Activated CD8-positive, alpha-beta memory T cell treated with anti-CD3 and anti-CD28 coated beads, Interleukin-2, amount 10 ng/mL, durations not matched to agents 7 days and 5 days (primary cell): ENCODE measurements at places on chromosomes 16 and 17. TPM values are rescaled to one million over a fixed set of nuclear protein-coding genes. Genes with fewer than 3 reads are reported as not detected.

GINS2 gene
- total RNA-seq: 61.7 TPM

KRT39 gene
- total RNA-seq: not detected

MEOX1 gene
- total RNA-seq: 0.54 TPM

PRR29 gene
- total RNA-seq: 3.3 TPM

CSH1 gene
- not detected for total RNA-seq

GRB7 gene
- total RNA-seq: not detected

SNN gene
- 4.0 TPM for total RNA-seq

CES3 gene
- total RNA-seq: 4.5 TPM

DNA sequence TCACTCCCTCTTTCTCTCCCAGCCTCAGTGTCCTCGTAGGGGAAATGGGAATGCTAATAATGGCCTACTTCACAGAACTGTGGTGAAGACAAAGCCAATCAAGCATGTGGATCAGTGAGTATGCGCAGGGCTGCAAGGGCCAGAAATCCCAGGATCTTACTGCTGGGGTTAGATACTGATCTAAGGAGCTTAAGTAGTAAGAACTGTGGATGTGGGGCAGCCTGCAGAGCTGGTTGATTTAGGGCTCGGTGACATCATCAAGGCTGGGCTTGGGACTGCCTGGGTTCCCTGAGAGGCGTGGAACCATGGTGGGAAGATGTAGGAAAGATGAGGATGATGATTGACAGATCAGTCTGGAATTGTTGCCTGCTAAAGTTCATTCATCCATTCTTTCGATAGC lies 25.6 kb downstream of the GOSR2 start:
- DNase-seq: no peak

- no peak for DNase-seq
These were observed 479.3 kb upstream of the ZFHX3 start for GRCh38 chr16:73527187-73527586.

DNA sequence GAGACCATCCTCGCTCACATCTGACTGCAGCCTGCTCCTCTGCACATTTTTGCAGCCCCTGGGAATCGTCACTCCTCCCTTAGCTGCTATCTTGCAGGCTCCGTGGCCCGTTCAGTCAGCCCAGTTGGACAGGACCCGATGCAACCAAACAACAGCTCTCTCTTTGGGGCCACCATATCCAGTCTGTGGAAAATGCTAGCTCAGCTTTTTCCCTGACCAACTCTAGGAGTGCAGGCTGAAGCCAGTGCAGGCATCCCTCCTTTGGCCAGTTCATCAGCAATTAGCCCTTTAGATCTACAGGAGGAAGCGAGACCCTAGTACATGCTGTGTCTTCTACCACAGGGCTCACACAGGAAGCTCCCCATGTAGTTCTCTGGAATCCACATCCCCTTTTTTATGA lies 182.1 kb downstream of the HS3ST3A1 start:
- DNase-seq: no peak

- no peak for DNase-seq
These were observed 20.6 kb downstream of the MPRIP start for GRCh38 chr17:17062866-17063265.

GRCh38 chr17:81928544-81929252 lies 1.2 kb upstream of the MAFG start:
- DNase-seq: no peak

DNA sequence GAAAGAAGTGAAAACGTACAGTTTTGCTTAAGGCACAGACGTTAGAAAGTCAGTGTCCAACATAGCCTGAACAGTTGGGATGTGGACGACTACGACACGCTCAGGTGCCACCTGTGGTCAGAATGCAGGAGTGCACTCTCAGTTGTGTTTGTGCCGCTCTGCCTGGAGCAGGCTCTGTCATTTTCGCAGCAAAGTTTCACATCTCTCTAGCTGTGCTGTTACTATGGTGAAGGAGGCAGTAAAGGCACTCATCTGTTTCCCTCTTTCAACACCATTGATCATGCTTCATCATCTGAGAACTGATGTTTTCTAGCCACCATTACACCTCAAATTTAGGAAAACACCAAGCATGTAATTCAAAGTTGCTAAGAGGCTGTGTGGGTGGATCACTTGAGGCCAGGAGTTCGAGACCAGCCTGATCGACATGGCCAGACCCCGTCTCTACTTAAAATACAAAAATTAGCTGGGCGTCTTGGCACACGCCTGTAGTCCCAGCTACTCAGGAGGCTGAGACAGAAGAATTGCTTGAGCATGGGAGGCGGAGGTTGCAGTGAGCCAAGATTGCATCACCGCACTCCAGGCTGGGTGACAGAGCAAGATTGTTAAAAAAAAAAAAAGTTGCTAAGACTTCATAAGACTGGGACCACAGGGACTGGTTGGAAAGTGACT lies 44.9 kb upstream of the DNAJA2 start:
- DNase-seq: peak; percentile 77

- DNase-seq: no peak
These were observed 15.4 kb downstream of the GPT2 start for GRCh38 chr16:46899443-46900143.

DNA sequence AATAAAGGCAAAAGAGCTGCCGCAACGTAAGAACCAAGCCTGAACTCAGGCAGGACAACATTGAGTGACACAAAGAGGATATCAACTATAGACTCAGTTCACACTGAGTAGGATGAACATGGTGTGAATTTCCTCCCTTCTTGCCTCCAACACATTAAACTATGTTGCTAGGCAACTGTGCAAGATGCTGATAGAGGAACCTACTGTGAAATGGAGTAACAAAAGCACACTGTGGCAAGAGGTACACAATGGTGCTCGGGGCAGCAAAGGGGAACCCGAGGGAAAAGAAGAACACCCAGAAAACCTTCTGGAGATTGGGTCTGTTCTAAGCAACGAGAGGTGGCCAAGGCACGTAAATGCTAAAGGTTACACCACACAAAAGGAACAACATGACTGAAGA lies 34.1 kb downstream of the GRB2 start:
- DNase-seq: no peak

DNA sequence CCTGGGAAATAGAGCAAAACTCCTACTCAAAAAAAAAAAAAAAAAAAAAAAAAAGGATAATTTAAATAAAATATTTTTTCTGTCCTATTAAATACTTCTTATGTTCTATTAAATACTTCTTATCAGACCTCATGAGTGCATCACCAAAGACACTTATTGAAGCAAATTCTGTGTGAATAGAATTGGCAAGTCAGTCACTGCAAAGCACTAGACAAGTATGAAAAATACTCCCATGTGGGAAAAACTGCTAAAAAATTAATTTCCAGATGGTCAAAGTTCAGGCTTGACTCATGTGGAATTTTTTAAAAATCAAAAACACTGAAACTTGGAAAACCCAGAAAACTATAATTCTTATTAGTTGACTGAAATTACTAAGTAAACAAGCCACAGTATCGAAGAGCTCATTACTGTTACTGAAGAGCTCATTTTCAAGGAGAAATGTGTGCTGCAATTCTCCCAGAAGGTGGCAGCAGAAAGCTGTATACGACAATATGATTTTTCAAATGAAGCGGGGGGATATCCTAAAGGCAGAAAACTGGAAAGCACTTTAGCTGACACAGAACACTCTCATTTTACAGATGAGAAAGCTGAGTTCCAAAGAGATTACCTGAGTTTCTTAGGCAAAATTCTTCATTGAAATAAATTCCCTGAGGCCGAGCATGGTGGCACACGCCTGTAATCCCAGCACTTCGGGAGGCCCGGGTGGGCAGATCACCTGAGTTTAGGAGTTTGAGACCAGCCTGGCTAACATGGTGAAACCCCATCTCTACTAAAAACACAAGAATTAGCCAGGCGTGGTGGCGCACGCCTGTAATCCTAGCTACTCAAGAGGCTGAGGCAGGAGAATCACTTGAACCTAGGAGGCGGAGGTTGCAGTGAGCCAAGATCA lies 15.9 kb upstream of the FBXO47 start:
- peak; percentile 70 for DNase-seq

GRCh38 chr17:1090465-1091189 lies 89.2 kb downstream of the ABR start:
- DNase-seq: no peak

DNA sequence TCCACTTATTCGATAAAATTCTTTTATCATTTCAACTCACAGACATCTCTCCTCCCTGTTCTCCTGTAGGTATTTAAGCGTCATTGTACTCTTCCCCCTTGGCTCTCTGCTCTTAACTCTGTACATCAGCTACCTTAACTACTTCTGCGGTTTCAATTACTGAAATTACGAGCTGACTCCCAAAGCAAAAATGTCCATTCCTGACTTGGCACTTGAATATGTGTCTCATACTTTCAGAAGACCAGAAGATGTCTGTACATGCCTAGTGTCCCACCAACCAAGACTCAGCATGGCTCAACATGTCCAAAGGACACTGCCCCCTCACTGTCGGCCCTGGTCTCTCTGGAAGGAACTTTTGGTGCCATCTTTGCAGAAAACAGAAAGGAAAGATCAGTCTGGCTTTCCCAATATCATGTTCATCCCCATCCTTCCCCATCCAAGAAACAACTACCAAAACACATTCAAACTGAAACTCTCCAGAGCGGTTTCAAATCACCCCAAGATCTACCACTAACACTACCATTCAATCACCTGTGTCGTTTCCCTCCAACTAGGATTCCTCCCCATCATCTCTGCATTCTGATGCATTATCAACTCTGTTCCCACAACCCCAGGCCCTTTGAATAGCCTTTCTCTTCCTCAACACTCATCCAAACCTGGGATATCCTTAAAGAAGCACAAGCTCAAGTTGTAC lies 74.9 kb downstream of the ZFHX3 start:
- no peak for DNase-seq

GRCh38 chr16:54703339-54703738 lies 227.3 kb upstream of the IRX5 start:
- DNase-seq: no peak

- no peak for DNase-seq
These were observed 49.9 kb upstream of the DOC2B start for GRCh38 chr17:231191-231965.

DNA sequence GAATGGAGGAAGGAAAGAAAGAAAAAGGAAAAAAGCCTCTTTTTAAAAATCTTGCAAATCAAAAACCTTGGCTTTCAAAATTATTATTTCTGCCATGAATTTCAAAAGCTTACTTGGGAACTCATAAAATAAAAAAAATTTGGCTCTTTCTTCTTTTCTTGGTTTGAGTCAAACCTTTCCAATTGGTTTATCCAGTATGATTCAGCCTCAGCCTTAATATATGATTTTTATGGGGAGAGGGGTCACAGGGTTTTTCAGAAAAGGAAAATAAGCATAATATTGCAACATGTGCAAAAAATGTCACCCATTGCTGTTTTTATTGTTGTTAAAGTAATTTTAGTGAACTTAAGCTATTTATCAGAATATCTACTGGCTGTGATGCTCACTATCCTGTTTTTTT lies 31.2 kb upstream of the HAPSTR1 start:
- no peak for DNase-seq

GRCh38 chr17:79046197-79046915 lies 22.4 kb downstream of the C1QTNF1 start:
- DNase-seq: no peak

GRCh38 chr16:55754056-55754455 lies 78.8 kb downstream of the CES1 start:
- no peak for DNase-seq

DNA sequence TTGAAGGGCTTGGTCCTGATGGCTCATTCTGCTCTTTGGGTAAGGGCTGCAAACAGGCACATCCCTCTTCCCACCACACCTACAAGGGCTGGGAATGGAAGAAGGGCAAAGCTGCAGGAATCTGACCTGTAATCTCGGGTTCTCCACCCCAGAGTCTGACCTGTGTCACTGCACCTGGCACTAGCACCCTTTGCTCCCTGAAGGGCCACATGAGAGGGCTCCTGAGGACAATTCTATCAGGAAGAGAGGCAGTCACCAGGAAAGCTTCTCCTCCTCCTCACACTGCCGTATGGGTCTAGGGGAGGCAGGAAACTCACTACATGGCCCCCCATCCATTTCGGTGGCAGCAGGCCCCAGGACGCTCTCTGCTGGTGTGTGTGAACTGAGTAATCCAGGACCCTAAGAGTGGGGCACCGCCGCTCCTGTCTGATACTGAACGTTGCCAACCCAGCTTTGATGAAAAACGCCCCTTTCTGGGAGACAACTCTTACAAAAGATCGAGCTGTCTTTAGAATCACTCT lies 26.4 kb downstream of the TTLL6 start:
- DNase-seq: no peak

GRCh38 chr17:3893003-3893719 lies at the start of gene CAMKK1:
CAMKK1 (minus strand) TSS chr17:3893053; CDS start chr17:3885687, 7,366 bp downstream.
- DNase-seq: peak; percentile 91

DNA sequence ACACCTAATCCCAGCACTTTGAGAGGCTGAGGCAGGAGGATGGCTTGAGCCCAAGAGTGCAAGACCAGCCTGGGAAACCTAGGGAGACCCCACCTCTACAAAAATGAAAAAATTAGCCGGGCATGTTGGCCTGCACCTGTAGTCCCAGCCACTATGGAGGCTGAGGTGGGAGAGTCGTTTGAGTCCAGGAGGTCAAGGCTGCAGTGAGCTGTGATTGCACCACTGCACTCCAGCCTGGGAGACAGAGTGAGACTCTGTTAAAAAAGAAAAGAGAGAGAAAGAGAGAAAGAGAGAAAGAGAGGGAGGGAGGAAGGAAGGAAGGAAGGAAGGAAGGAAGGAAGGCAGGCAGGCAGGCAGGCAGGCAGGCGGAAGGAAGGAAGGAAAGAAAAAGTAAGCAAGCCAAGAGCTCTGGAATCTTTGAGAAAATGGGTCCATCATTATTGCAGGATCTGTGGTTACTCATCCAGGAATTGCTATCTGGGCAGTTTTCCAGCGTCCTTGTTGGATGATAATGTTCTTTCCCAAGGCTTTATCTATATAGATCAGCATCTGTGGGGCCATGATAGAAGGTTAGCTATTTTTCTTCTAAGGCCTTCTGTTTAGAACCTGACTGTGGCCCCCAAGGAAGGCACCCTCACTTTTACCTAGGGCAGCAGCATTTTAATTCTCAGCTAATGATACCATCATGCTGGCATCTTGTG lies 533.2 kb upstream of the CDH5 start:
- no peak for DNase-seq

DNA sequence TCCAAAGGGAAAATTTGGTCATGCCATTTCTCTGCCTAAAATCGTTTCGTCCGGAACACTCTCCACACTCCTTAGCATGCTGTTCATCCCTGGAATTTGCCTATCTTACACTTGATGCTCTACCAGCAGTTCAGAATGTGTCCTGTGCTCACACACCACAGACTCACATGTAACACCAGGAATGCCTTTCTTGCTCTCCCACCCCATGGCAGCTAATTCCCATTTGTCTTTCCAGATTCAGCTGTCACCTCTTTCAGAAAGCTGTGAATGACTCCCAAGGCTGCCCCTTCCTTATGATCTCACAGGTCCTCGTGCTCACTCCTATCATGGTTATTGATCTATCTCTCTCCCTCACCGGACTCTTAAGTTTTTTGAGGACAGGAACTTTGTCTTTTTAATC lies 38.1 kb downstream of the HYDIN start:
- no peak for DNase-seq

DNA sequence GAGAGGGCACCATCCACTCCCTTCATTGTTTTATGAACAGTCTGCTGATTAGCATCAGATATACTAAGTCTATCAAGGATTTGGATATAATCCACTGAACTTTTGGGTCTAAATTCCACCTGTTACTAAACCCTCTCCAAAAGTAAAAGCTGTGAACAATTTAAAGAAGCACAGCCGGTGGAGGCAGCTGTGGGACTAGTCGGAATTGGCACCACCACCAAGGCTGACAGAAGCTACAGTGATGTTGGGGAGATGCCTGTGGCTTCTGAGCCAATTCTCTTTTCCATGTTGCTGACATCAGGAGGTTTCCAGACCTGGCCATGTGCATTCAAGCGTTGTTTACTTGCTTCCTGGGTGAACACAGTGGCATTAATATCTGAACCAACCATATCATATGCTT lies 679.0 kb upstream of the CA10 start:
- no peak for DNase-seq
